ENCODE measurements at places on chromosomes 13 and 19.

- DNase-seq = no peak
- H3K27me3 ChIP-seq = no peaks in the 10 kb centered on the region
- no peak overlapping the region for H3K4me3 ChIP-seq
- H3K27ac ChIP-seq = peak overlapping the region; percentile 37
- peaks cover 54% of the 10 kb centered on the region for H3K36me3 ChIP-seq
- H3K4me1 ChIP-seq = peaks cover 78% of the 10 kb centered on the region
Observed at GRCh38 chr19:8458380-8458779, 13.6 kb downstream of the HNRNPM start.

GRCh38 chr13:73274147-73274546 lies 215.3 kb downstream of the KLF5 start:
- no peak overlapping the region for H3K4me3 ChIP-seq
- H3K27ac ChIP-seq = no peak overlapping the region
- no peak for DNase-seq
- no peaks in the 10 kb centered on the region for H3K27me3 ChIP-seq

DNA sequence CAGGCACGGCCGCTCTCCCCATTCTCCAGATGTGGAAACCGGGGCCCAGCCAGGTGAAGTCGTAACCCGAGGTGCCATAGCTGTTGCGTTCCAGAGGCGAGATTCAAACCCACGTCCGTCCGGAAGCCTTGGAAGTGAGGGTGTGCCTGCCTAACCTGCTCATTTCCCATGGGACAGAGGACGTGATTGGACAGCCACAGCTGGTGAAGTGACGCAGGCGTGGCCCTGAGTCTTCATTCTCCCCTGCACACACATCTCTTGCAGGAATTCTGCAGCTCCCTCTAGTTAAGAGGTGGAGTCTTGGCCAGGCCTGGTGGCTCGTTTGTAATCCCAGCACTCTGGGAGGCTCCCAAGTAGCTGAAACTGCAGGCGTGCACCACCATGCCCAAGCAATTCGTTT lies 16.8 kb downstream of the MEIS3 start:
- H3K4me1 ChIP-seq = no peaks in the 10 kb centered on the region
- H3K27me3 ChIP-seq = peaks cover 17% of the 10 kb centered on the region
- H3K36me3 ChIP-seq = no peaks in the 10 kb centered on the region
- DNase-seq = no peak
- no peak overlapping the region for H3K27ac ChIP-seq

DNA sequence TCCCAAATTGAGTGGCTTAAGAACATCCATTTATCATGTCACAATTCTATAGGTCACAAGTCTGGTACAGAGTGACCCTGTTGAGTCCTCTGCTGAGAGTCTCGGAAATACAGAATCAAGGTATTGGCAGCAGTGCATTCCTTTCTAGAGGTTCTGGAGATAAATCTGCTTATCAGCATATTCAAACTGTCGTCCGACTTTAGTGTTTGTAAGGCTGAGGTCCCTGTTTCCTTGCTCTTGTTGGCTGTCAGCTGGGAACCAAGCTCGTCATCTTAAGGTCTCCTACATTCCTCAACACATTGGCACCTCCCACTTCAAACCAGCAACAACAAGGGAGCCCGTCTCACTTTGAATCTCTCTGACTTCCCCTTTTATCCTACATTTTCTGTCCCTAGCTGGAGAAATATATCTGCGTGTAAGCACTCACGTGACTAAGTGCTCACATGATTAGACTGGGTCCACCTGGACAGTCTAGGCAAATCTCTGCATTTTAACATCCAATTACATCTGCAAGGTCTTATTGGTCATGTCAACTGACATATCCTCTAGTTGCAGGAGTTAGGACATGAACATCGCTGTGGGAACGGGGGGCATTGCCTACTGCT lies 886.8 kb downstream of the PCDH9 start:
- no peak overlapping the region for H3K4me3 ChIP-seq
- DNase-seq = no peak
- no peaks in the 10 kb centered on the region for H3K4me1 ChIP-seq
- H3K36me3 ChIP-seq = no peaks in the 10 kb centered on the region
- H3K27me3 ChIP-seq = no peaks in the 10 kb centered on the region

GRCh38 chr13:36891752-36892151 lies 28.3 kb downstream of the SMAD9 start:
- H3K27me3 ChIP-seq = peaks cover 47% of the 10 kb centered on the region
- H3K4me1 ChIP-seq = no peaks in the 10 kb centered on the region
- H3K36me3 ChIP-seq = no peaks in the 10 kb centered on the region
- no peak for DNase-seq
- H3K4me3 ChIP-seq = no peak overlapping the region
- H3K27ac ChIP-seq = no peak overlapping the region

DNA sequence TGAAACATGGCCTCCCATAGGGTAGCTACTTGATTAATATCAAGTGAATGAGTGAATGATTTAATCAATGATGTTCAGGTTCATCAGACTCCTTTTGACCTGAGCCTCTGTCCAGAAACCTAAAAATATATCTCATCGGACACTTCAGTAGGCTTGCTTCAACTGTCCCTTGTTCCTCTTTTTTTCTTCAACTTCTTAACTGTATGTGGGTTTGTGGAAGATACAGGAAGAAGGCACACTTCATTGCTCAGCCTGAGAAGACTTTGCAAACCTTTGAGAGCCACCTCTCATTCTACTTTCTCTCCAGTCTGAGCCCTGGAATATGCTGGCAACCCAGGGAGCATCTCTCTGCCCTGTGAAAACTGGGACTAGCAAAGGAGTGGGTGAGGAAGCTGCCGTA lies 557.0 kb downstream of the FGF9 start:
- no peak overlapping the region for H3K4me3 ChIP-seq
- H3K27me3 ChIP-seq = no peaks in the 10 kb centered on the region
- no peaks in the 10 kb centered on the region for H3K36me3 ChIP-seq
- no peak for DNase-seq
- H3K27ac ChIP-seq = no peak overlapping the region

DNA sequence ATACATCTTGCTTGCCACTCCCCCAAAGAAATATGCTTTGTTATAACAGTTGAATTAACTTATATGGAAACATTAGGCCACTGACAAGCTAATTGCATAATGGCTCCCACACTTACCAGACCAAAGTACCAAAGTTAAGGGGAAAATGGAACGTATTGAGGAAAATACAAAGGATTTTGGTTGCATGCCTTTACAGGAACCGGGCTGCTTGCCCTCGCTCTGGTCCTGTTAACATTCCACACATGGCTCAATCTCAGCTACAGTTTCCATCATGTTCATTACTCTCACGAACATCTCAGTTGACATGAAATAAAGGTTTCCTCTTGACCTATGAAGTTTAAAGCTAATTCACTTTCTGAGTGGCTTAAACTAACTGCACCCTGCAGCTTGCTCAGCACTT lies 220.7 kb upstream of the RXFP2 start:
- no peak overlapping the region for H3K27ac ChIP-seq
- no peaks in the 10 kb centered on the region for H3K36me3 ChIP-seq
- H3K4me3 ChIP-seq = no peak overlapping the region
- peaks cover 2% of the 10 kb centered on the region for H3K27me3 ChIP-seq
- no peaks in the 10 kb centered on the region for H3K4me1 ChIP-seq
- no peak for DNase-seq

GRCh38 chr13:20990910-20991525 lies 70.4 kb downstream of the LATS2 start:
- H3K27ac ChIP-seq = no peak overlapping the region
- H3K4me1 ChIP-seq = peaks cover 2% of the 10 kb centered on the region
- no peak for DNase-seq
- H3K4me3 ChIP-seq = no peak overlapping the region
- H3K27me3 ChIP-seq = peaks cover under 1% of the 10 kb centered on the region

DNA sequence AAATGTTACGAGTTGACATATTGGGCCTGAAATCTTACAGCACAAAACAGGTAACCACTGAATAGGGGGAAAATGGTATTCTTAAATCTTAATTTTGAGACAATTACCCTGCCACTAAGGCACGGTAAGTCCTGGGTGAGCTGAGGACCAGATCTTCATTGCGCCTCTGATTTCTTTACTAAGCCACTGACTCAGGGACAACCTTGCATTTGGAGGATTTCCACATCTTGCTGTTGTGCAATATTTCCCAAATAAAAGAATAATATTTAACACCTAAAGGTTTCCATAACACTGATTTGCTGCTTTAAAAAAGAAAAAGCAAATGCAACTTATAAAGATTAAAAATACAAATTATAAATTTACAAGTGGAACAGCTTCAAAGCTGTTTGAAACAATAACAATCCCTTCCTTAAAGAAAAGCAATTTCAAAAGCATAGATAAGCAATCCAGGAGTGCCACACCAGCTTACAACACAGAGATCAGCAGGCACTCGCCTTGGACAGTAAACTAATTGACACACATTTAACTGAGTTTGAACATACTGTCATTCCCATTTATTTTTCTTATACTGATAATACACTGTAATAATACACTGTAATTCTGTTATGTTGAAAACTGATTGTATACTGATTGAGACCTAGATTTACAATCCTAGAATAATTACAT lies 79.6 kb upstream of the DOCK9 start:
- H3K27me3 ChIP-seq = no peaks in the 10 kb centered on the region
- no peak overlapping the region for H3K27ac ChIP-seq
- no peak for DNase-seq

DNA sequence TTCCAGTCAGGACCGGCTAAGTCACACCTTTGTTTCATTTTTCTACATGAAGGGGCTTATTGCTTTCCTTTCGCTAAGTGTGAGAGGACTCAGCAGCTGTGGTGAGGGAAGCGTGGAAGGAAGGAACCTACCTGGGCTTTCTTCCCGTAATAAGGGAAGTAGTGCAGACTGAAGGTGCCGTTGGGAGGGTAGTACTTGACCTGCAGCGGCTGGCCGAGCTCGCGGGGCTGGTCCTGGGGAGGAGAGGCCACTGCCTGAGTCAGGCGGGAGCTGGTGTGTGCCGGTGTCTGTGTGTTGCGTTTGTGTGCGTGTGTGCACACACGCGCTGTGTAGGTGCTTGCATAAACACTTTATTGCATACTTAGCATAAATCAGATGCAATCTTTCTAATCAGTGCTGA lies 7.7 kb downstream of the ATP4B start:
- no peak overlapping the region for H3K27ac ChIP-seq
- peaks cover 13% of the 10 kb centered on the region for H3K4me1 ChIP-seq
- H3K27me3 ChIP-seq = no peaks in the 10 kb centered on the region
- no peak overlapping the region for H3K4me3 ChIP-seq
- no peaks in the 10 kb centered on the region for H3K36me3 ChIP-seq
- DNase-seq = no peak

All from activated CD8-positive, alpha-beta memory T cell treated with anti-CD3 and anti-CD28 coated beads, Interleukin-2, amount 10 ng/mL, durations not matched to agents 7 days and 5 days (primary cell).